ENCODE measurements at places on chromosomes 1 and 21.

DNA sequence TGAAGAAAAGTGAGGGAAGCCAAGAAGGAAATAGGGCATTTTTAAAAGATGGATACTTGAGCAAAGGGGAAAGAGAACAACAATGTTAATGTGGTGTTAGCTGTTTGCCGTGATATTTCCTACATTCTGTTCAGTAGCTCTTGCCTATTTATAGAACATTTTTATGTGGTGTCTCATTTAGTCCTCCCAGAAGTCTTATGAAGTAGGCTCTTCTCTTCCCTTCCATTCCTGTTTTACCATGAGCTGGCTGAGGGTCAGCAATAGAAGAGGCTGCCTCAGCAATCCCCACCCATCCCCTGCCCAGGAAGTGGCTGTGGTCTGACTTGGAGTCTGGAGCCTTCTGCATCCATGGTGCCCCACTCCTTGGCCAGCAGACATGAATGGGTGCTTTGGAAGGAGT is 60.1 kb downstream of the KIAA0040 start:
- no peak for DNase-seq

- DNase-seq: no peak
Measured at GRCh38 chr1:226920446-226920894, 19.6 kb upstream of the COQ8A start.

GRCh38 chr1:157403203-157403602 is 149.1 kb downstream of the FCRL5 start:
- DNase-seq: no peak

DNA sequence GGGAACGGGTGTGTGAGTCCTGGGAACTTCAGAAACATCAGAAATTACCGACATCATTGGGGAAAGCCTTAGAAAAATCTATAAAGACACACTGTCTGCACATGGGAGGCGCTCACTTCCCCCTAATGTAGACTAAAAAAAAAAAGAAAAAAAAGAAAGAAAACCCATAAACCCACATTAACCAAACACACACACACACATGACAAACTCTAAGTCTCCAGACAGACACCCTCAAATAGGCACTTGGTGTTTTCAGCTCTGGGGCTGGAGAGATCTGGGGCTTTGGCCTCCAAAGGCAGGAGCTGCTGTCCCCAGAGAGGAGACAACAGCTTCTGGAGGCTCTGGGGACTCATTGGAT is 13.2 kb upstream of the SDHB start:
- DNase-seq: no peak

DNA sequence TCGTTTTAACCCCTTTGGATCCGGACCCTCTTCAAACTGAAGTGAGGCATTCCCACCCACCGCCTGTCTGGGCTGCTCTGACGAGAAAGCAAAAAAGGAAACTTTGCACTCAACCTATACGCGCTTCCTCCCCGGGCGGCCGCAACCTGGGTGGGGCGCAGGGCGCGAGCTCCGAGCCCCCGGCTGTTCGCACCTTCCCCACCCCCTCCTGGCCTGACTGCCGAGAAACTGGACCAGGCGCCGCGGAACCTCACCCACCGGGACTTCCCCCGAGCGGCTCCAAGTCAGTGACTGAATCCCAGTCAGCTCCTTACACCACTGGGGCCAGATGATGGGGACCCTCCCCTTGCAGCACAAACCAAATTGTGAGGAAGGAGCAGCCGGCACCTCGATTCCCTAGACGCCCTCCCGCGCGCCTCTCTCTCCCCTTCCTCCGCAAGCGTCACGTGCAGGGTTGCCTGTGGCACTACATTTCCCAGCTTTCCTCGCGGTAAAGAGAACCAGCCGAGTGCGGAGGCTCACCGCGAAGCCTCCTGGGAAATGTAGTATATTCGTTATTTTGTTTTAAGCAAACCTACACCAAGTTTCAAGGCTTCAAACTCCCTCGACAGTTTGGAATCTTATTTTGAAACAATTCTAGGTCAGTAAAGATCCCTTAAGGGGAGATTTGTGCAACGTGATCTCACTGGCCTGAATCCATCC is at the start of gene RAB29:
Gene RAB29, minus strand, starts transcription at position 468 of the 702 bp plus-strand sequence. CDS start 526 bp downstream, outside the sequence.
- DNase-seq: peak; percentile 87

DNA sequence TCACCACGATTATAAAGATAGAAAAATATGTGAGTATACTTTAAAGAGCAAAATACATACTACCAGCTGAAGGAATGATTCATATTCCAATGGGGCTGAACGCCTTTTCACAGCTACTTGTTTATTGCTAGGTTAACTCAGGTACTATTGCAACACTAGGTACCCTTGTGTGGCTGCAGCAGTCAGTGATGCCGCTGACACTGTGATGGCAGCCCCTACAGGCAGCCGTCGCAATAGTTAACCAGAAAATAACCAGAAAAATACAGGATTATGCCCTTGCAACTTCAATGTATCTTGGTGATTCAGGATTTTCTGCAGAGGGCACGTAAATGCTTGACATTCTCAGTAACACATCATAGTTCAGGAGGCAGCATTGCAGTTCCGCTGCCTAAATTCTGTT is 1.6 kb upstream of the MARK1 start:
- no peak for DNase-seq

GRCh38 chr1:2376261-2376741 is 15.1 kb downstream of the MORN1 start:
- DNase-seq: no peak

- DNase-seq: no peak
Measured at GRCh38 chr21:42942244-42942643, 16.8 kb upstream of the ERVH48-1 start.

DNA sequence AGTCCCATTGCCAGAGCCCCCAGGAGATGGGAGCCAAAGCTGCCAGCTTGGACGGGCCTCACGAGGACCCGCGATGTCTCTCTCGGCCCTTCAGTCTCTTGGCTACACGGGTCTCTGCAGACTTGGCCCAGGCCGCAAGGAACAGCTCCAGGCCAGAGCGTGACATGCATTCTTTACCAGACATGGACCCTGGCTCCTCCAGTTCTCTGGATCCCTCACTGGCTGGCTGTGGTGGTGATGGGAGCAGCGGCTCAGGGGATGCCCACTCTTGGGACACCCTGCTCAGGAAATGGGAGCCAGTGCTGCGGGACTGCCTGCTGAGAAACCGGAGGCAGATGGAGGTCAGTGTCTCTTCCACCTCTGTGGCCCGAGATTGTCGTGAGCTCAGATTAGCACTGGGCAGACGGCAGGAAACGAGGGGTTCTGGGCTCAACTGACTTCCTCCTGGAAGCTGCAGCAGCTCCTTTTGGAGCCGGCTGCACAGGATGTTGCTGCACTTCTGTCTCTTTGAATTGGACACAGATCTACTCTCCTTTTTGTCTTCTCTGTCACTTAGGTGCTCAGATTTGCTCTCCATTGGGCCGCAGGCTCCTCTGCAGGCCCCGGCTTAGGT is 68.0 kb downstream of the DISC1 start:
- no peak for DNase-seq

- no peak for DNase-seq
Measured at GRCh38 chr21:21096956-21097355, 98.7 kb downstream of the NCAM2 start.

DNA sequence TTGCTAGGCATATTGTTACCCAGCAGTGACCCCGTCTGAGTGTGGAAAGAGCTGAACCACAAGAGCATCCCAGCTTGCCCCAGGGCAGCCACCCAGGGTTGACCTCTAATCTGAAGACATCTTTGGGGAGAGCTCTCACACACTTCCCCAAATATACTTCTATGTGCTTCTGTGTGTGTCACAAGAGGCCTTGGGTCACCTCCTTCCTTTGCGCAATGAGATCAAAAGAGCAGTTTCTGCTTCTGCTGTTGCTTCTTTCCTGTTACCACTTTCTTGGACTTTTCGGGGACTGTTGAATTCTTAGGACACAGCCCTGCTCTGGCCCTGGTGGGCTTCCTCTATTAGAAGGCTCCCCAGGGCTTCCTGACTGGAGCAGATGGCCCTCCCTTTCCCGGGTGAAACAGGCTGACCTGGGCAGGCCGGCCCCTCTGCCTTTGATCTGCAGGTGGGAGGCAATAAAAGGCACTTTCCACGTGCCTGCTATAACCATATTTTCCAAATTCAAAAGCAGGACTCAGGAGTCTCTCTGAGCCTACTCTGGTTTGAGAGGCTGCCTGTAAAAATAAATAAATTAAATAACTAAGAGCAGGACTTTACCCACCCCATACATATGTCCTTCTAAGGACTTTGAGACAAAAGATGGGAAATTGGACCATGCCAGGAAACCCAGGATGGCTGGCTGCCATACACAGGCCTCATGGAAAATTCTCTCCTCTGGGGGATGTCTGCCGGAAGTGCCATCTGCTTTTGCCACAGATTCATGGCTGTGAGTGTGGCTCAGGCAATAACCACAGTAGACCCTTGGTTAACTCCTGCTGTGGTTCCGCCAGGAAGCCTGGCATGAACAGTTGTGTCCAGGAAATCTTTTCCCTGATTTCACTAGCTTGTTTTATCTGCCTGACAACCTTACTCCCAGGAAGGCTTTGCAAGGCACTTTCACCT is 28.3 kb upstream of the RCSD1 start:
- DNase-seq: no peak

DNA sequence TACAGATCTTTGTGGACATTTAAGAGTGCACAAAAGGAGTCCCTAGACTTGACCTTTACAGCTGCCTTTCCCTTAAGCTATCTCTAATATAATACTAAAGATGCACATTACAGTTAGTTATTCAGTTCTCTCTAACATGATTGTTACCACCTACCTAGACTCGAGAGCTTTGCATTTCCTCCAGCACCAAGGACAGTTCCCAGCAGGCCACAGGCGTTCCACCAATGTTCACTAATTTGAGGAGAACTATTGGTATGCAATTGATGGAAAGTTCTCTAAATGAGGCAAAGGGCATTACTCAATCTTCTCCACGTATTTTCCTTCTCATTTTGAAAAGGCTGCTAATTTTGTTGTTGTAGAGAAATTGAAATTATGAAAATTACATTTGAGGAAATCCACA is 5.4 kb upstream of the NTNG1 start:
- no peak for DNase-seq

- no peak for DNase-seq
Measured at GRCh38 chr1:118984086-118984721, 3.9 kb downstream of the TBX15 start.

GRCh38 chr1:62425041-62425440 is 11.8 kb upstream of the USP1 start:
- no peak for DNase-seq

GRCh38 chr21:32567626-32568025 is 17.7 kb downstream of the TCP10L start:
- no peak for DNase-seq

- no peak for DNase-seq
Measured at GRCh38 chr1:40976952-40977690, 2.4 kb upstream of the CTPS1 start.

GRCh38 chr1:206117151-206117948 is at the start of gene AVPR1B:
AVPR1B (minus strand) TSS chr1:206117388; CDS start chr1:206116890, 498 bp downstream.
- peak; percentile 75 for DNase-seq

GRCh38 chr1:67078291-67078690 is 24.3 kb upstream of the SLC35D1 start:
- no peak for DNase-seq

- DNase-seq: no peak
Measured at GRCh38 chr1:206788487-206789050, 16.3 kb upstream of the IL10 start.

DNA sequence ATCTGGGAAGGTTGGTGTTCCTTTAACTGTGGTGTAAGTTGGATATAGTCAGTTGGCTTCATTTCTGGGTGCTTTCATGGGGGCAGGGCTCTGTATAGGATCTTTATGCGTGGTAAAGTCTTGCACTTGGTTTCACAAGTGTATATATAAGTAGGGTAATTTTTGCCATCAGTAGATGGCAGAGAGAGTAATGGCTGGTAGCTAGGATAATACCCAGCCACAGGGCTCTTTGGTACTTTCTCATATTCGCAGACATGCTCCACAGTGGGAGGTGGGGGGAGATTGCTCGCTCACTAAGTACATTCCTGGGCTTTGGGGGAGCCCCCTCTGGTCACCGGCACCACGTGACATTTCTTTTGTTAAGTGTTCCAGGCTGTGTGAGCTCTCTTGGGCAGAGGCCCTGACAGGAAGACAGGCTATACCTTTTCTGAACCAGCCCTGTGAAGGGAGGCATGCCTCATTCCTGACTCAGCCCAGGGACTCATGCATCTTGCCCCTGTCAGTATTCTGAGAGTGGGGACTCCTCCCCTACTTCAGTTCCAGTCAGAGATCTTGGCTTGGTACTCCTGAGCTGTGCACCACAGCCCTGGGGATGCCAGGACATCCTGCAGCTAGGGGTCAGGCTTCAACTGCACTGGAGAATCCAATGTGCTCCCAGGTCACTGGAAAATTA is 37.6 kb downstream of the FCRL2 start:
- DNase-seq: no peak

- no peak for DNase-seq
Measured at GRCh38 chr1:65681096-65681495, 111.6 kb upstream of the PDE4B start.

DNA sequence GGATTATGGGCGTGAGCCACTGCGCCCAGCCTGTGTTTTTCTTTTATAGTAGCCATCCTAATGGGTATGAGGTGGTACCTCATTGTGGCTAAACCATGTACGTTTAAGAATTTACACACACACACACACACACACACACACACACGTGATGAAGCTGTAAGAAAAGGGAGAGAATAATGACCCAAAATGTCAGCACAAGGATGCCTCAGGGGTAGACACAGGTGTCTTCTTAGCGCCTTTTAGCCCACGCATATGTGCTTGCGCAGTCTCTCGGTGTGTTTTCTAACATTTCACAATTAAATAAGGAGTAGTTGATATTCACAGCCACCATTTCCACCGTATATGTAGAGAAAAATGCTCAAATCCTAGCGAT is 782 bp upstream of the PFKL start:
- DNase-seq: no peak

GRCh38 chr1:164773102-164773501 is 214.1 kb downstream of the PBX1 start:
- DNase-seq: no peak

GRCh38 chr1:167934426-167935215 is 1.9 kb upstream of the DCAF6 start:
- no peak for DNase-seq

DNA sequence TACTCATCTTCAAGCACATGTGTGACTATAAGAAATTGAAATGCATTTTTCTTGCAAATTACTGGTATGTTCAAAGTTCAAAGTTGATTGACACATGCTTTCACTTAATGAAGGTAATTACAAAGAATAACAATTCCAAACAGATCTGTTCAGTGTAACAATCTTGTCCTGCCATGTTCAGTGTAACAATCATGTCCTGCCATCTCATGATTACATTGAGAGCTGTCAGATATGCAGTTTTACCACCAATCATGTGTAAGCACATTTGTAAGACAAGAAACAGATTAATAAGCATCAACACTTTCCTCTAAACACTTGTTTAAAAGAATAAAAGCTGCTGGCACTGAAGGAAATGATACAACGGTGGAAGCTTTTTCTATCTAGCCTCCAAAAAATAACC is 80.3 kb upstream of the ZNF281 start:
- no peak for DNase-seq
